ENCODE measurements at places on chromosomes 2 and 18.

- peak; percentile 70 for DNase-seq
Measured at GRCh38 chr2:181374781-181375675, 82.2 kb upstream of the ITGA4 start.

DNA sequence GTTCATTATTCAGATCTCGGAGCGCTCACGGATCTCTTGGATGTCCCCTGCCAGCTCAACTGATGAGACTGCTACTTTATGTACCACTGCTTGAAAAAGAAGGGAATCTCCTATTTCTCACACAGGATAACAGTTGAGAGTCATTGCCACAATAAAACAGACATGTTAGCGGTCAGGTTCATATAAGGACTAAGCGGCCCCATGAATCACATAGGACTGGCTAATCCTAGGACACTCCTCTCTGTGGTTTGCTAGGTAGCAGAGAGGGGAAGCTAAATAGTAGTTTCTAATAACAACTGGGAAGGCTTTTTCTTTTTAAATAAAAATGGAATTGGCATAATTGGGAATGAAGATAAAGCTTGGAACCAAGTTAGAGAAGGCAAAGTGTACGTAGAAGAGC, 15.9 kb upstream of the TGFA start:
- no peak for DNase-seq

GRCh38 chr18:76764291-76764901, 58.0 kb upstream of the ZNF236 start:
- DNase-seq = no peak

DNA sequence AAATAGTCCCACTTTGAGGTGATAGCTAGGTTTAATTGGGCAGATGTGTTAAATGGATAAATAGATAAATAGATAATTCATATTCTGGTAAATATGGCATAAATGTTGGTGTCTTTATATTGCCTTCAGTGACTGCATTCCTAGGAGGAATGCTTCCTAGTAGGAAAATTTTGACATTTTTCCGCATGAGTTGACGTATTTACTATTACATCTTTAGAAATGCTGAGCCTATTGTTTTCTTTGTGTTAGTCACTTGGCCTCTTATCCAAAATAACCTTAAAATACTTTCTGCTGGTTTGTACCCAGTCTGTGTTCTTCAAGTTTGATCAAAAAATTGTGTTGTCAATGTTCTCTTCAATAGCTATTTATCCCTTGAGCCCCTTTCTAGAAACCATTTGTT, 495.6 kb upstream of the ZEB2 start:
- DNase-seq = no peak

- DNase-seq = no peak
Measured at GRCh38 chr2:126425943-126426342, 230.0 kb upstream of the GYPC start.

GRCh38 chr2:10359731-10360329, 57.1 kb downstream of the HPCAL1 start:
- DNase-seq = no peak

- DNase-seq = peak; percentile 7
Measured at GRCh38 chr2:126839796-126840195, 58.9 kb upstream of the TEX51 start.

DNA sequence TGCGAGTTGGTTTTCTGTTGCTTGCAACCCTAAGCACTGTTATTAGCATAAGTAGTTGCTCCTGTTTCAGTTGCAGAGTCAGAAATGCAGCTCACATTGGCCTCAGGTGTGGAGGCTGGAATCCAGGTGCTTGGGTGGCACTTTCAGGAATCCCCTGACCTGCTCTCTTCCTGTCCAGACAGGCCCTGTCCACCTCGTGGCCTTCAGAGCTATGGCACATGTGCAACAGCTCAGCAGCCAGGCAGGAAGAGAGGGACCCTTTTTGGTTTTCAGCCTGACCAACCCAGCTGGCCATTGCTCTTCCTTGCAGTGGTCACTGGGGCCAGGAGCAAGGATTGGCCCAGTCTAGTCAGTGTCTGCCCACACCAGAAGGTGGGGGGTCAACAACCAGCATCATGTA, 12.7 kb downstream of the ACOXL start:
- no peak for DNase-seq

DNA sequence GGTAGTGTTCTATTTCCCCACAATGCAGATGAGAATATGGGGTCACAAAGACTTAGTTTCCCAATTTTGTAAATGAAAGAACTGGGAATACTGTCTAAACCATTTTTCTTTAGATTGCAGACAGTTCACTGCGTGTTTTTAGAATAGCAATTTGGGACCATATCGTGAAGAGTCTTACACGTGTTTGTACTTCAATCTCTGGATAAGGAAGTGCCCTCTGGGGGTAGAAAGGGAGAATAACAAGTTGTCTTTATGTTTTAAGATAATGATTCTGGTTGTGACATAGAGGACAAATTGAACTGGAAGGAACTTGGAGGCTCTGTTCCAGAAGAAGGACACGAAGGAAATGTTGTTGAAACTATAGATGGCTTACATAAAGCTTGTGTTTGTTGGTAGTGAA, 457.7 kb downstream of the CBLN2 start:
- DNase-seq = no peak

DNA sequence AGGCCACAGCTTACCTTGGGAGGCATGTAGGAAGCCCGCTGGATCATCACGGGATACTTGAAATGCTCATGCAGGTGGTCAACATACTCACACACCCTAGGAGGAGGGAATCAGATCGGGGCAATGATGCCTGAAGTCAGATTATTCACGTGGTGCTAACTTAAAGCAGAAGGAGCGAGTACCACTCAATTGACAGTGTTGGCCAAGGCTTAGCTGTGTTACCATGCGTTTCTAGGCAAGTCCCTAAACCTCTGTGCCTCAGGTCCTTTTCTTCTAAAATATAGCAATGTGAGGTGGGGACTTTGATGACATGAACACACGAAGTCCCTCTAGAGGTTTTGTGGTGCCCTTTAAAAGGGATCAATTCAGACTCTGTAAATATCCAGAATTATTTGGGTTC, 17.9 kb downstream of the TYMS start:
- no peak for DNase-seq

- peak; percentile 90 for DNase-seq
Measured at GRCh38 chr2:8090748-8091700, 590.8 kb upstream of the ID2 start.

DNA sequence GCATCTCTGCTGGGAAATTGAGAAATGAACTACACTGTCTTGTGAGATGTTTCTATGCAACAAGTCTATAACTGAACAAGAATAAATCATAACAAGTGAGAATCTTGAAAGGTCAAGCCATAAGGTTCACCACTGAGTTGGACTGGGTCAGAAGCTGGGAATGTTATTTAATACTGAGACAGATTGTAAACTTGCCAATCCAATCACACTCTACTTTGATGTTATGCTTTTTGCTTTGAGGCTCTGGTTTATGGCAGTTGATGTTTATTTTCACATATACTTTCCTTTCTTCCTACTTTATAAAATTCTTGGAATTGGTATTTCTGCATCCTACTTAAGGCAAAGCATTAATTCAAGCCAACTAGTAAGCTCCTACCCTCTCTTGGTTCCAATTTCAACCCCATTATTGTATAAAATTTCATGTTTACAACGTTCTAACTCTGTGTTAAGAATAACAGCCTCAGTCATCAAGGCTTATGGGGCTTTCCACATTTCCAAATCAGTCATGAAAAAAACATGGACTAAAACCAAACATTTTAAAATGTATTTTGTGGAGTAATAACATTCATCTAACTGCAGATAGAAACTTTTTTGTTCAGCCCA, 533.4 kb downstream of the NYAP2 start:
- DNase-seq = peak; percentile 3

All from EH (cell line).